ENCODE measurements at places on chromosomes 7 and 10.
A peak's percentile ranks its signal among the peaks of the same experiment; 100 is the strongest.

- peak; percentile 7 for DNase-seq
These were observed 811 bp upstream of the ARHGAP12 start for GRCh38 chr10:31929261-31930022.

DNA sequence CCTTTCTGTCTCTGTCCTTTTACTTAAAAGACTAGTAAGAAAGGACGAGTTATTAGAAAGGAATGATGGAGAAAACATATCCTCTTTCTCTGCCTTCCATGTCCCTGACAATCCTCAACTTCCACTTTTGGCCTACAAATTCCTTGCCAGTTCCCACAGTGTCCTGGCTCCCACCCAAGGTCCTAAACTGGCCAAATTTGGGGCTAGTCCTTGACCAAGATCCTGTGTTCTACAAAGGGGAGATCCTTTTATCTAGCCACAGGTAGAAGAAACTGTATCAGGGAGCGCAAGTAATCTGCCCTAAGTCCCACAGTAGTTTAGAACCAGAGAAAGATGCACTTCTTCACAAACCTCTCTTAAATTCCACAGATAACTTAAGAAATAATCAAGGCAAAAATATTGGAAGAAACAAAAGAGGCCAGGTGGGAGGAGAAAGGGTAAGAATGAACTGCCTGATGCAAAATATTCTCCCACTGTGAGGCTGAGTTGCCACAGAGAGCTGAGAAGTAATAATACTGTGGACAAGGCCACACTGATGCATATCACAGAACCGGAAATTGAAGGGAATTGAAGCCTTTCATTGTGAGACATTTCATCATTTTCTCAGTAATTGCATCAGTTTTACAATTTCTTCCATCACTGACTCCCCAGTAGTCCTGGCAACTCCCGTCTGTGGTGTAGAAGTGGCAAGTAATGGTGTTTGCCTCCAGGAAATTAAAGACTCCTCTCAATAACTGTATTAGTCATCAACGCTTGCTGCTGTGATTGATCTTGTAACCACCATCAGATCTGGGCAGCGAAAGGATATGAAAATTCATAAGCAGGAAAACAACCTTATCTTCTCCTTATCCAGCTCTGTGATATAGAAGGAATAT lies 47.2 kb downstream of the DNAJC12 start:
- no peak for DNase-seq

DNA sequence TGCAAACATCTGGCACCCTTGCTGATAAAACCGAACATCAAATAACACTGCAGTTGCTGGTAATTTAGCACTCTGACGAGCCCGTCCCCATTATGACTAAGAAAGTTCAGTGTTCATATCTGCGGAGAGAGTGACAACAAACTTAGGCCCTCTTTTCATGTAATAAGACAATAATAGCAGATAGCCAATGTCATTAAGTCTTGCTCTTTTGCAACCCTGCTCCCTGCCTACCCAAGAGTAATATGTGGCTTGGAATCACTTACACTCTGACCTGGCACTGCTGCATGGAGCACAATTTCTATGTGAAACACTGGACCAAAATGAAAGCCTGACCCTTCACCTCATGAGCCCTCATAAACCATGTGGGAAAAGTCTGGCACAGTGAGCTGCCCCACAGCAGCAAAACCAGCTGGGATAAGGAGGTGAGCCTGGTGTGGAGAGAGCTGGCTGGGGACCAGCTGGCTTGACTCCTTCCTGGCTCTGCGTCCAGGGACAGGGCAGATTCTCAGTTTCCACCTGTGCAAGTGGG lies 86.5 kb downstream of the HIPK2 start:
- DNase-seq: no peak

- DNase-seq: no peak
These were observed 184.4 kb upstream of the LYZL2 start for GRCh38 chr10:30813872-30814481.

DNA sequence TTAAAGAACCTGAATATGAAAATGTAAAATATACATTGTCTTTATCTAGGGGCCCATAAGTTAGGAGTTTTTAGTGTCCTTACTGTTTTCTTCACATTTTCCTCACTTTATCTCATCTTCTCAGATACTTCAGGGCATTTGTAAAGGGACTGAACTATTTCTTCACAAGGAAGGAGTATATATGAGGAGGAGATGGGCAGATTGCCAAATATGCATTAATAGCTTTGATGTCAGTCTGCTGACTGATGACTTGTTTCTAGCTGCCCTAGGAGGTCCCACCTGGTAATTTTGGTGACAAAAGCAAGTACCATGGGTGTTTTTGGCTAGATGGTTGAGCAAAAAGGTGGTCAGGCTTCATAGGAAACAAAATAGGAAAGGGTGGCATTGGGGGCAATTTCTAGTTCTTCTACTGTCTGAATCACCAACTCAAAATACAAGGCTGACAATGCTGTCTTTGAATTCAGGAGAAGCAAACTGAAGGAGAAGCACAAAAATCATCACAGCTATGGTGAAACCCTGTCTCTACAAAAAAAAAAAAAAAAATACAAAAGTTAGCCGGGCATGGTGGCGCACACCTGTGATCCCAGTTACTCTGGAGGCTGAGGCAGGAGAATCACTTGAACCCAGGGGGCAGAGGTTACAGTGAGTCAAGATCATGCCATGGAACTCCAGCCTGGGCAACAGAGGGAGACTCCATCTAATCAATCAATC lies 10.4 kb upstream of the STRIP2 start:
- DNase-seq: no peak

All from stimulated activated CD8-positive, alpha-beta memory T cell treated with anti-CD3 and anti-CD28 coated beads, Interleukin-12 subunit alpha, Interleukin-12 subunit beta, amount 100 ng/mL, for 4 hours (primary cell).